ENCODE measurements at places on chromosomes 3 and 15. TPM values are rescaled to one million over a fixed set of nuclear protein-coding genes. Genes with fewer than 3 reads are reported as not detected.

DNA sequence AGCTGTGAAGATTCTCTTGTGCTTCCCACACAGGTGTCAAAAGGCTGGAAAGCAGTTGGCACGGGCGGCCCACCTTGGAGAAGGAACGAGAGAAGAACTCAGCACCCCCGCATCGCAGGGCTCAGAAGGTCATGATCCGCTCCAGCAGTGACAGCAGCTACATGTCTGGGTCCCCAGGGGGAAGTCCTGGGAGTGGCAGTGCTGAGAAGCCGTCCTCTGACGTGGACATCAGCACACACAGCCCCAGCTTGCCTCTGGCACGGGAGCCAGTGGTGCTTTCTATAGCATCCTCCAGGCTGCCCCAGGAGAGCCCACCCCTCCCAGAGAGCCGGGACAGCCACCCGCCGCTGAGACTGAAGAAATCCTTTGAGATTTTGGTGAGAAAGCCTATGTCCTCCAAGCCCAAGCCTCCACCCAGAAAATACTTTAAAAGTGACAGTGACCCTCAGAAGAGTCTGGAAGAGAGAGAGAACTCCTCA lies 31.4 kb downstream of the STARD5 start:
- no peak for DNase-seq

GRCh38 chr15:93359425-93360131 lies 270.6 kb upstream of the RGMA start:
- DNase-seq: no peak

- DNase-seq: no peak
These were observed 2.6 kb downstream of the SPG21 start for GRCh38 chr15:64987136-64987535.

DNA sequence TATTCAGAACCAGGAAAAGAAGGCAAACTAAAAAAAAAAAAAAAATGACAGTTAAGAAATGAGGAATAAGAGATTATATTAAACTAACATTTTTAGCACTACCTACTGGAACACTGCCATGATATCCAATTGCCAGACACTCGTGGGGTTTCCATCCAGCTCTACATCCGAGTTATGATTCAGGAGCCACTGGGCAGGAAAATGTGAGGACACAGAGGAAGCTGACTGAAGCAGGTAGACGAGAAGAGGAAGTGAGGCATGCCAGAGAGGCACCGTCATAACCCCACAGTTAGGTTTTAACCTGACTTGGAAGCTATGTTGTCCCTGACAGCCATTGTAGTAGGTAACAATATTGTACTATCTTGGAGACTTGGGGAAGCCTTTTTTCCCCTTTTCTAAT lies 495.0 kb downstream of the NLGN1 start:
- no peak for DNase-seq

DNA sequence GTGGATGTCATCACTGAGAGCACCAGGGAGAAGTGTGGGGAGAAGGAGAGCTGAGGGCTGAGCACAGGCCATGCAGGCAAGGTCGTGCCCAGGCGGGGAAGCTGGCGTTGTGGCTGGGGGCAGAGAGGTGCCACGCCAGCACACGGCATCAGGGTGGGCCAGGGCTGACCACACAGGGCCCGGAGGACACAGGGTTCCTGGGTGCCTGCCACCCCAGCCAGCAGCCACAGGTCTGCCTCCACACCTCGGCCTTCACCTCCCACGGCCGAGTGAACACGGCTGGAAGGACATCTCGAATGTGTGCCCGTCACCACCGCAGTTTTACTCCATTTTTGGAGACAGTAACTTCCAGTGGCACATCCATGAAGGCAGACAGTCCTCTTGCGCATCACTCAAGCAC lies 77.1 kb downstream of the ATP10A start:
- DNase-seq: no peak

- DNase-seq: no peak
These were observed 80.3 kb downstream of the TM4SF4 start for GRCh38 chr3:149554826-149555225.

- no peak for DNase-seq
These were observed 46.9 kb downstream of the RAB11A start for GRCh38 chr15:65916041-65916663.

DNA sequence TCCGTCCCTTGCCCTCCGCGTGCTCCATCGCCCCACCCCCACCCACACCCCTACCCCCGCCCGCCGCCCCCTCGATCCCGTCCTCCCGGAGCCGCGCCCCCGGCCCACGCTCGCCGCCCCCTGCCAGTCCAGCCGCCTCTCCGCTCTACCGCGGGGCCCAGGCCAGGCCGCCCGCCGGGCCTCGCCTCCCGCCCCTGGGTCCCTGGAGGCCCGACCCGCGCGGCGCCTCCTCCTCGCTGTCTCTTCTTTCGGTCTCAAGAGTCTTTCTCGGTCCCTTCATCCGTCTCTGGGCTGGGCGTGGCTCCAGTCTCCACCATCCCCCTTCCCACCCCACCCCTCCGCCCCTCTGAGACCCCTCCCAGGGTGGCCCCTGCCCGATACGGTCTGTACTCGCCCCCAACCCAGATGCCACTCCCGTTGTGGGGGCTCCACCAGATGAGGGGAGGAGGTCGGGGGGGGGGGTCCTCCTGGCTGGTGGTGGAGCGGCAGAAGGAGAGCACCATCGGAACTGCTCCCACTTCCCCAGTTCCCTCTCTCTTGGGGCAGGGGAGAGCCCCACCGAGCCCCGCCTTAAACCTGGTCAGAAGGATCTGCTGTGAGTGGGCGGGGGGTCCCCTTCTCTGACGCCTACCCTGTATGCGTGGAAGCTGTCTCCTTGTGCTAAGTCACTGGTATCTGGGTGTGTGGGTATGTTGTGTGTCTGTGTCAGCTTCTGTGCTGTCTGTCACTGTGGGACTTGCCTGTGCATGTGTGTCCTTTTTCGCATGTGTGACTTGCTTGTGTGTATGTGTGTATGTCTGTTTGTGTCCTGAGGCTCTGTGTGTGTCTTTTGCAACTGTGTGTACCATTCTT lies 1.0 kb downstream of the PRKCD start:
- DNase-seq: no peak

GRCh38 chr3:72818905-72819304 lies 29.3 kb downstream of the SHQ1 start:
- no peak for DNase-seq

The KBTBD12 gene
- 0.87 TPM for total RNA-seq

The PIF1 gene
- total RNA-seq: 1.1 TPM

The ZNF502 gene
- 4.4 TPM for total RNA-seq

The TRANK1 gene
- total RNA-seq: 12.6 TPM

The SLC15A2 gene
- total RNA-seq: 5.7 TPM

The ACKR2 gene
- total RNA-seq: 42.9 TPM

All from tibial nerve (tissue), 4 donors.